ENCODE measurements at places on chromosomes 16 and 17.

GRCh38 chr16:66695471-66695934 is 1.0 kb downstream of the CMTM4 start:
- no peak for DNase-seq

- peak; percentile 46 for DNase-seq
These were observed 2.0 kb downstream of the KDM6B start for GRCh38 chr17:7835814-7836595.

- DNase-seq, result no peak
These were observed 69.0 kb upstream of the BCAR1 start for GRCh38 chr16:75320435-75320834.

- no peak for DNase-seq
These were observed 11.4 kb downstream of the MBTPS1 start for GRCh38 chr16:84105301-84105815.

- no peak for DNase-seq
These were observed 7.0 kb upstream of the MYH2 start for GRCh38 chr17:10556301-10557005.

Measured in Calu3 (cell line).